ENCODE measurements at places on chromosomes 1 and 21.

DNA sequence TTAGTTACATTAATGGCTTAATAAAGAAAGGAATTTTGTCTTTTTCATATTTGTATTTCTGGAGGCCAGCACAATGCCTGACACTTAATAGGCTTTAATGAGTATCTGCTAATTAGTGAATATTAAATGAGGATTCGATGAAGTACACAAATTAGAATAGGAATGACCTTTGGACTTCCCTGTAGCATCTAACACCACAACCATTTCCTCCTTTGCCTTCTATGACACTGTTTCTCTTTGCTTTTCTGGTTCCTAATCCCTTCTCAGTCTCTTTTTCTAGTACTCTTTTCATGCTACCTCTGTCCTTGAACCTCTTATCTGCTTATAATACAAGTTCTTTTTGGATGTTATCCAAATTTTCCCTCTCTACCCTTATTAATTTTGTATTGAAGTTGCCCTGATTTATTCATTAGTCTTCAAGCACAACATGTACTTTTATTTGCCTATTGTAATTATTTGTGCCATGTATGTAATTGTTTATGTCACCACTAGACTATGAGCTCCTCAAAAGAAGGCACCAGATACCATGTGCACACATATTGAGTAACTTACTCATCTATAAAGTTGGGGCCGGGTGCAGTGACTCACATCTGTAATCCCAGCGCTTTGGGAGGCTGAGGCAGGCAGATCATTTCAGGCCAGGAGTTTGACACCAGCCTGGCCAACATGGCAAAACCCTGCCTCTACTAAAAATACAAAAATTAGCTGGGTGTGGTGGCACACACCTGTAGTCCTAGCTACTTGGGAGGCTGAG lies 23.8 kb downstream of the RPS27 start:
- no peak for DNase-seq

DNA sequence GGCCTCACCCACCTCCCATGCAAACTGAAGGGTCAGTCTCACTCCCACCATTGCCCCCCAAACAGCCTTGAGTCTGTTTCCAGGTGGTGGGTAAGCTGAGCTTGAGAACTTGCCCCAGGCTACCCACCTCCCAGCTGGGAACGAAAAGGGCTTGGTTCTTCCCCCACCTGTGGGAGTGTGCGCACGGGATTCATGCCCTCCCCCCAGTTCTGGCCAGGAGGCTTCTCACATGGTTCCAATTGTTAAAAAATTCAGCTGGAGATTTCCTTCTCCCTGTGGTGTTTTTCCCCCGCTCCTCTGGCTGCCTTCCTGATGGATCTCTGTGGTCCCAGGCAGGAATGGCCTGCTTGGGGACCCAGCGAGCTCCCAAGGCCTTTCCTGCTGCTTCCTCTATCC lies 81.8 kb upstream of the C21orf91 start:
- DNase-seq = no peak

- no peak for DNase-seq
Measured at GRCh38 chr1:89503690-89504089, 20.9 kb upstream of the LRRC8B start.

GRCh38 chr1:54952950-54953718 lies 27.3 kb upstream of the TMEM61 start:
- DNase-seq = no peak

GRCh38 chr1:119742677-119743076 lies 26.0 kb downstream of the HMGCS2 start:
- DNase-seq = no peak

- DNase-seq = no peak
Measured at GRCh38 chr1:17498214-17498613, 41.3 kb upstream of the ARHGEF10L start.

DNA sequence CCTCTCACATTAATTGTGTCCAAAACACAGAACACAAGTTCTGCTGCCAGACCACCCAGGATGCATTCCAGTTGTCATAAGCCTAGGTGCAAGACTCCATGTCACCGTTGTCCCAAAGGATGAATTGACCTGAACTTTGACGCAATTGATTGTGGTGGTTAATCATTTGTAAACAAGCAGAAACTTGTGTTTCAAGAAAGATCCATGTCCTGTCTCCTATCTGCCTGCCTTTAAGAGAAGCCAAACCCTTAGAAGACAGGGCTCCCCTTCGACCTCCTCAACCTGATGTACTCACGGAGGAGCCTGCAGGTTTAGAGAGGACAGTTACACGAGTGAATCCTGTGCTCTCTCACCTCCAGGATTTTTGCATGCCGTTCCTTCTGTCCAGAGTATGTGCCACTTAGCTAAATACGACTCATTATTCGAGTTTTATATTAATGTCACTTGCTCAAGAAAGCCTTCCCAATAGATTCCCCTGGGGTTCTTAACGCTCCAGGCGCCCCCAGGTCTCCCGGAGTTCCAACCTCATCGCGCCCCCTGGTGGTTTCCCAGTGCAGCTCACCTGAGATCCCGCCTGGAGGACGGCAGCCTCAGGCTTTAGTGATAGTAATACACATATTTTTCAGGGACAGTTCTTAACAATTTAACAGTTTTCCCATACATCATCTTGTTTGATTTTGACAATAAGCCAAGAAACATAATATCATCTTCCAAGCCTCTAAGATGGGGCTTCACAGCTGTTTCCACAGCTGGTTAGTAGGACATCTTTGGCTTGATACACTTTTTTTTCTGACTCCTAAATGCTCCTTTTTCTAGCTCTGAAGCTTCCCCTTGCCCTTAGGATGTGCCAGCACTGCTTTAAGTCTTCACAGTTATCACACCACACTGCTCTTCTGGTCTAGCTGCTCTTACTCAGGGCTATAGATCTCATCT lies 2.4 kb upstream of the C8B start:
- no peak for DNase-seq

DNA sequence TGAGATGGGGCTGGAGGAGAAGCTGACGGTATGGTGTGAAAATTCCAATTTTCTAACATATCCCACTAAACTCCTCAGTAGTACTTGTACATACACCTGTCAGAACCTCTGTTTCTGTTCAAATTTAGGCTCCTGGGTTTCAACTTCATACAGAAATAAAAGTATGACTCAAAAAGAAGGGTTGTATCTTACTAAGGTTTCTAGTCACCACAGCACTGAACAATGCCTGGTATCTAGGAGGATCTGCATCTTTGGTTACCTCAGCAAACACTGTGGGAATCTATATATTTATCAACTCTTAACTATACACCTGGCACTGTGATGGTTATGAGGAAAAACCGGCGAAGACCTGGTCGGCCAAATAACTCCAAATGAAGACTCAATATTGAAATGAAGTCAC lies 13.8 kb downstream of the RBM34 start:
- DNase-seq = no peak

- DNase-seq = peak; percentile 86
Measured at GRCh38 chr1:11730429-11730891, 5.5 kb upstream of the AGTRAP start.

- no peak for DNase-seq
Measured at GRCh38 chr21:43609501-43610340, 49.6 kb downstream of the HSF2BP start.

DNA sequence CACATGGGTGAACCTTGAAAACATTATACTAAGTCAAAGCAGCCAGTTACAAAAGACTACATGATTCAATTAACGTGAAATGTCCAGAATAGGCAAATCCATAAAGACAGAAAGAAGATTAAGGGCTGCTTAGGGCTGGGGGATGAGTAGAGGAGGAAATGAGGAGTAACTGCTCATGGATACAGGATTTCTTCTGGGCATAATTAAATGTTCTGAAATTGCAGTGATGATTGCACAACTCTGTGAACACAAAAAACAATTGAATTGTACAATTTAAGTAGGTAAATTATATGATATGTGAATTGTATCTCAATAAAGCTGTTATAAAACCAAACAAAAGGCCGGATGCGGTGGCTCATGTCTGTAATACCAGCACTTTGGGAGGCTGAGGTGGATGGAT lies 52.2 kb downstream of the RERE start:
- no peak for DNase-seq

DNA sequence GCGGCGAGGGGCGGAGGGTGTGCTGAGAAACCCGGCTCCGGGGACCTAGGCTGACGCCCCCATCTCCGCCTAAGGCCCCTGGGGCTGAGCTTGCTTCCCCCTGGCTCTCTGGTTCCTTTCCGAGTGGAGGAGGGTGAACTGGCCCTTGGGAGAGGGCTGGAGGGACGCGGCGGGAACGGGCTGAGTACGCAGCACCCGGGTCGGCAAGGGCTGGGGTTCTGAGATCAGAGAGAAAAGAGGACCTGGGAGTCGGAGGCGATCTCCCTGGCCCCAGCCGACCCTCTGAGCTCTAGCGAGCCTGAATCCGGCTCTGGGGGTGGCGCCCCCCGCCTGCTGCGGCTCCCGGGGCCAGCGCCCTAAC lies 270.8 kb downstream of the FOXD2 start:
- DNase-seq = no peak

GRCh38 chr1:153648000-153648643 lies 10.4 kb upstream of the SNAPIN start:
- no peak for DNase-seq

- no peak for DNase-seq
Measured at GRCh38 chr1:158396646-158397045, 2.6 kb downstream of the OR10T2 start.

- no peak for DNase-seq
Measured at GRCh38 chr1:12191242-12192032, 24.6 kb downstream of the TNFRSF1B start.

DNA sequence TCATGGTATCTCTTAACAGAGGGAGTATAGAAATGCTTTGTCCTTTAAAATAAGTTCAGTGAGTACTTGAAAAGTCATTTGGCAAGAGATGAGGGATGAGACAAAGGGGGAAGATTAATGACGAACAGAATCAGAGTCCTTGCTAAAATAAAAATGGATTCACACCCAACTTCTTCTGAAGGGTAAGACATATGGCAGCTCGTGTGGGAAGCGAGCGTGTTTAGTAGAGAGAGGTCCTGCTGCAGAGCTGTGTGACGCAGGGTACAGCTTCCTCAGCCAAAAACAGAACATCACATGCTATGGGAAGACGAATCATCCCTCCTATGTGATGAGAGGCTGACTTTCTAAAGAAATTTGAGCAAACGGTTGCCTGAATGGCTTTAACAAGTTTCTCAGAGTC lies 158.5 kb upstream of the LMO4 start:
- DNase-seq = no peak

- DNase-seq = no peak
Measured at GRCh38 chr1:18341291-18342069, 139.2 kb upstream of the KLHDC7A start.

Data from activated CD8-positive, alpha-beta memory T cell treated with anti-CD3 and anti-CD28 coated beads, Interleukin-2, amount 10 ng/mL, durations not matched to agents 7 days and 5 days (primary cell).